ENCODE measurements at places on chromosomes 2 and 18. TPM values are rescaled to one million over a fixed set of nuclear protein-coding genes. Genes with fewer than 3 reads are reported as not detected.

GRCh38 chr2:121006743-121007489 is 271.2 kb downstream of the GLI2 start:
- DNase-seq: no peak

Gene LYPD1
- 5.8 TPM for polyA plus RNA-seq

- DNase-seq: no peak
Measured at GRCh38 chr18:63908858-63909257, 1.1 kb downstream of the SERPINB10 start.

DNA sequence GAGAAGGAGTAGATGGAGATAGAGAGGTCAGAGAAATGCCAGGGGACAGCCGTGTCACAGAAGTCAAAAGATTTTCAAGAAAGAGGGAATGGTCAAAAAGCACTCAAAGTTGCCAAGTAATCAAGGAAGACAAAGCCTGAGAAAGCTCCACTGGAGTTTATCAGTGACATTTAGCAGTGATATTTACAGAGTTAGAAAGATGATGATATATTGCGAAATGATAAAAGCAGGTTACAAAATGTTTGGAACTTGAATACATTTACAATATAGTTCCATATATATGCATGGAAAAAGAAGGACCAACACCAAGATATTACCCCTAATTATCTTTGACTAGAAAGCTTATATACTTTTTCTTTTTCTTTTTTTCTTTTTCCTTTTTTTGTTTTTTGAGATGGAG is 20.4 kb downstream of the ZNF2 start:
- no peak for DNase-seq

DNA sequence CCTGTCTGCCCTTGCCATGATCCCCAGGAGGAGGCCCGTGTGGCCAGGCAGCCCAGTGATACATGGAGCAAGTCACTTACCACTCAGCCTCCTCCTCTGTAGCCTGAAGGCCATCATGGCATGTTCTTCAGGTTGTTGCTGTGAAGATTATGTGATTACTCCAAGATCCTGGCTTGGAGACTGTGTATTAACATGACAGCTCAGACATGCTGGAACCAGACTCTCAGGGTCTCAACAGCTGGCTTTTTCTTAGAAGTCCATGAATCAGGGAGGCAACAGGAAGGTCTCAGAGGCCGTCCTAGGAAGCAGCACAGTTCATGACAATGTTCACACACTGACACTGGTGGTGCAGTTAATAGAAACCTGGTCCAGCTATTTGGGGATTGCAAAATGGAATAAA is 158.6 kb upstream of the TWIST2 start:
- DNase-seq: no peak

GRCh38 chr2:201357221-201357620 is at the start of gene FLACC1:
TSS of gene FLACC1 (minus strand) at chr2:201357345. CDS start at chr2:201351404, 5,941 bp downstream.
- peak; percentile 80 for DNase-seq

GRCh38 chr2:241944821-241945220 is 75.3 kb downstream of the RTP5 start:
- DNase-seq: no peak

DNA sequence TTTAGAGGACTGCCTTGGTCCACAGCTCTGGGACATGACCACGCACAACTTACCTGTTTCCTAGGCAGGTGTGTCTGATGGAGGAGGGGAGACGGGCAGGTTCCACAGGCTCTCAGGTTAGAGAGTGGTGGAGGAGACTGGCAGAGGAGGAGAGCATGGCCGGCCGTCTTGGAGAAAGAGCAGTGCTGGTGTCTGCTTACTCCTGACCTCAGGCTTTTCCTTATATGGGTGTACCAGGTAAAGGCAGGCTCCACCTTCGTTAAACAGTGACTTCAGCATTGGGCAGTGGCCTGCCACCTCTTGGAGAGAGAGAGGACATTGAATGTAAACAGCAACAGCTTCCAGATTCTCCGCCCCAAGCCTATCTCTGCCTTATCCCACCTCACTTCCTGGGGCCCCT is at the start of gene CAPN13:
Gene CAPN13, minus strand, starts transcription at position 198 of the 400 bp plus-strand sequence. CDS start 20,121 bp downstream, outside the sequence.
- no peak for DNase-seq

- no peak for DNase-seq
Measured at GRCh38 chr2:73925033-73925704, 1.5 kb upstream of the DGUOK start.
